ENCODE measurements at places on chromosomes 7 and 10.

DNA sequence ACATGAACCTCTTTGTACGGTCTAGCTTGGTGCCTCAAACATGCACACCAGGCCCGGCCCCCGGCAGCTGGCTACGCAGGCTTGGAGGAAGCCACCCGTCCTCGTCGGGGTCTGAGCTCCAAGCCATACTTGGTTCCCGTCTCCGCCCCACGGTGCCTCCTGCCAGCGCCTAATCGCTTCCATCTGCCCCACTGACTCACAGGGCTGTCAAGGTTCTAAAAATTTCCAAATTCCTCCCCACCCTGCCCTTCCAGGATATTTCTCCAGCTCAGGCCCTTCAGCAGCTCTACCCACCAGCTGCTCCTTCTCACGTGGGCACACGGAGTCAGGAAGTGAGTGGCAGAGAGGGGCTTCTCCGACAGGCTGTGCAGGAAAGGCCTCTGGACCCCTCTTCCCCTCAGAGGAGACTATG, 38.8 kb downstream of the TMEM270 start:
- no peak for DNase-seq

- DNase-seq = no peak
Measured at GRCh38 chr7:28812616-28813015, 145.5 kb downstream of the TRIL start.

DNA sequence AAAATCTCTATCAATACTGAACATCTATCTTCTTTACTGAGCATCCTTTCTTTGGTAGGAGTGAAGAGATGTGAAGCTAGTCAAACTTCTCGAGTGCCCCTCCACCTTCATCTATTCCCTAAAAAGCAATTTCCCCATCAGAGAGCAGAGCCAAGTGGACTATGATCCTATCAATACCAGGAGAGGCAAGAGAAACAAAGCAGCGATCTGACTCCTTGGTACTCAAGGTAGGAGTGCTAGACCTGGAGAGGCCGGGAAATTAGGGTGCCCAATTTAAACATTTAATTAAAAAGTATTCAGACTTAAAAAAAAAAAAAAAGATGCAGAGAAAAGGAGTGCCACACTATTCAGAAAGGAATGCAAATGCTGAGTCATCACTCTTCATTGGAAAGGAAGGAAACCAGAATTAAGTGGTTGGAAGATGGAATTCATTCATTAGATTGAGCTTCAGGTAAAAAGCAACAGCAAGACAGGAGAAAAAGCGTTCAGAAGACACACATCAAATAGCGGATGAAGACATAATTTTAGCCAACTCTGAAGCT, 1.6 kb downstream of the TIAL1 start:
- no peak for DNase-seq

- peak; percentile 26 for DNase-seq
Measured at GRCh38 chr10:44864051-44864450, 47.1 kb upstream of the TMEM72 start.

DNA sequence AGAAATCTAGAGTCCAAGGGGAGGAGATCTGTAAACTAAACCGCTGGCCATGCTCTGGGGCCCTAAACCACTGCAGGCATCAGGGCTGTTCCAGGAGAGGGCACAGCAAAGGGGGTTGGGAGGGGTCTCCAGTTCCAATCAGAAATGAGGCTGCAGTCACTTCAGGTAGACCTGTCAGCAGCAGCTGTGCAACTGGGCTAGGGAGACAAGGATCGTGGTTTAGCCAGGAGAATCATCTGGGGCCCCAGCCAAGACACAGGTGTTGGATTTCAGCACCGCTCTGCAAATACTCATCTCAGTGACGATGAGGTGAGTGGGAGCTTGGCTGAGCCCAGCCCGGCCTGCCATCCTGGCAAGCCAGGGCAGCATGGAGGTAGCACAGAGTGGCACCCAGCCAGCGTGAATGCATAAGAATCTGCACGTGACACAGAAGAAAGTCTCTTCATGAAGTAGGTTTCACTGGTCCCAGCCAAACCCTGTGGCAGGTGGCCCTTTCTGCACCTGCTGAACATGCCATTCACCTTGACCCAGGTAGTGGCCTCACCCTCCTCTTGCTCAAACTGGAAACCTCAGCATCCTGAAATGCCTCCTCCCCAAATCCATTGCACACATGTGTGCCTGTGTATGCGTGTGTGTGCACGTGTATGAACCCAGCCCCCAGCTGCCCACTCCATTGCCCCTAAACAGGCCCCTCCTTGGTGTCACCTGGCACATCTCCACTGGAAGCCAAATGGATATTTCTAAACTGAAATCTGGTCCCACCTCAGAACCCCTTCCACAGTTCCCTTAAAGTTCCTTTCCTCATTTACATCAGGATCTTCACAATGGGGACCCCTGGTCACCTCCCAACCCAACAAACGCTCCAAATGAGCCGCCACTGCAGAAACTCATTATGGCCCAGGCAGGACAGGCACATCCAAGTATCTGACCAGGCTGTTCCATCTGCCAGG, 9.6 kb downstream of the GPRIN2 start:
- peak; percentile 0 for DNase-seq

DNA sequence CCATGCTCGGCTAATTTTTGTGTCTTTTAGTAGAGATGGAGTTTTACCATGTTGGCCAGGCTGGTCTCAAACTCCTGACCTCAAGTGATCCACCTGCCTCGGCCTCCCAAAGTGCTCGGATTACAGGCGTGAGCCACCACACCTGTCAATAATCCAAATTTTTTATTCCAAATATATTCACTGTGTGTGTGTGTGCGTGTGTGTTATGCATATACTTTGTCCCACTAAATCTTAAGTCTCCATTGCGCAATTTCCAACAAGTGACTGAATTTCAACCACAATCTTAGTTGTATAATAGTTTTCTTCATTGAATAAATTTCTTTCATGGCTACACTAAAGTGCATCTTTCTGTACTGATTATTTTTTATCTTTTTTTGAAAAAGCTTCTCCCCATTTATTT, 2.7 kb downstream of the KRIT1 start:
- no peak for DNase-seq

DNA sequence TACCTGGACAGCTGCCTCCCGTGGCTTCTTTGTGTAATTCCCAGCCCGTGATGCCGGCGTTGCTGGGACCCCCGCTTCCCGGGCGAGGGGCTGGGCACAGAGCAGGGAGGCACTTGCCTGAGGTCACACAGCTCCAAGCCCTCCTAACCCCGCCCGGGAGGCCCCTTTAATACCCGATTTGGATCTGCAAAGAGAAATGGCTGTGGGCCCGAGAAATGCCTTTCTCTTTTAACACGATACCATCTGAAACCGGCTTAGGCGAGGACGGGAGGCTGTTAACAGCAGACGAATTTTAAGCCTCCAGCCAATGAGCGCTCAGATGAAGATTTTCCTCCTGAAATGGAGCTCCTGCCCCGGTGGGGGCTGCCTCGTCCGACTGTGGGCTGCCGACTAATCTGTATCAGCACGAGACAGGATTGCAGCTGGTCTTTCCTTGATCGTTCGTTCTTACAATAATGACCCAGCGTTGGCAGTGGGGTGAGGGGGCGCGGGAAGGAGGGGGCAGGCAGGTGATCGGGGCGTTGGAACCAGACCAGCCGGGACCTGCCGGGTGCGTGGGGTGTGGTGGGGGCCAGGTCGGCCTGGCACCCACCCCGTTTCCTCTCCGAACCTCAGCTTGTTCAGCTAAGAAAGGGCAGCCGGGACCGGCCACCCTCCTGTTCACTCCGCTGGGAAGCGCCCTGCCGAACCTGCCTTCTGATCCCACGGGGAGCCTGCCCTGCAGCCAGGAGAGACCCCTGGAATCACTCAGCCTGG, 36.2 kb upstream of the FOXL3 start:
- DNase-seq = no peak

DNA sequence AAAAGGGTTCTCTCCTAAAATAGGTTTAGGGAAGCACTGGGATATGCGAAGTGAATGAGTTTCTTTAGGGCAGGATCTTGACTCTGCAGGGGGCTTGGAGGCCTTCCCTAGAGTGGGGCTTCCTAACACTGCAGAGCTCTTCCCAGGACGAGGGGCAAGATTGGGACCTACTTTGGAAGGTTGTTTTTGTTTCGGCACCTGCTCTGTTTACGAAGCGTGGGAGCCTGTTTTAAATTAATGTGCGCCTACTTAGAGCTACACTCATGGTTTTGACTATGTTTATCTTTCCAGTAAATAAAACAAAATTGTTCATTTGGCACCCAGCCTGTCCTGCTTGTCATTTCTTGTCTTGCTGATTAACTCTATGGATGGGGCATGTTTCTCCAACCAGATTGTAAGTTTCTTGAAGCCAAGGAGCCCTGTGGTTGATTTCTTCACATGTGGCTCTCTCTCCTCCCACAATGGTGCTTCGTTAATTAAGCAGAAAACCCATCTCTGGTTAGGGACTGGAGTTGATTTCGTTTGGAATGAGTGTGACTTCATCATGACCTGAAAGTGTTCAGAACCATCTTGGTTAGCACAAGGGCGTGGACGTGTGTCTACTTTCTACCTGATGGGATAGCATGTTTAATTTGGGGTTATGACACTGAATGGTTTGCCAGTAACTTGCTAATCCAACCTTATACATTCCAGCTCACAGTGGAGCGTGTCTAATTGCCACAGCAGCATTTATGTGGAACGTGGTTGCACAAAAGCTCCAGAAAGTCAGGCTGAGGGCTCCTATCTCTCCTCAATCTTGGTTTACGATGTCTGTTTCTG, 98.1 kb downstream of the TCF7L2 start:
- no peak for DNase-seq

- DNase-seq = no peak
Measured at GRCh38 chr10:84541289-84541637, 212.9 kb downstream of the CCSER2 start.

- DNase-seq = no peak
Measured at GRCh38 chr10:70515035-70515667, 36.6 kb downstream of the PALD1 start.

GRCh38 chr10:13659887-13660550, 73.3 kb downstream of the PRPF18 start:
- peak; percentile 59 for DNase-seq

GRCh38 chr7:39102234-39102633, 124.5 kb downstream of the POU6F2 start:
- no peak for DNase-seq

- DNase-seq = no peak
Measured at GRCh38 chr7:7335215-7335614, 152.9 kb downstream of the C1GALT1 start.

- DNase-seq = no peak
Measured at GRCh38 chr10:78462726-78463228, 429.1 kb downstream of the RPS24 start.

GRCh38 chr7:121485467-121486243, 89.5 kb upstream of the FAM3C start:
- no peak for DNase-seq

- DNase-seq = no peak
Measured at GRCh38 chr10:96673318-96674099, 46.8 kb downstream of the PIK3AP1 start.

DNA sequence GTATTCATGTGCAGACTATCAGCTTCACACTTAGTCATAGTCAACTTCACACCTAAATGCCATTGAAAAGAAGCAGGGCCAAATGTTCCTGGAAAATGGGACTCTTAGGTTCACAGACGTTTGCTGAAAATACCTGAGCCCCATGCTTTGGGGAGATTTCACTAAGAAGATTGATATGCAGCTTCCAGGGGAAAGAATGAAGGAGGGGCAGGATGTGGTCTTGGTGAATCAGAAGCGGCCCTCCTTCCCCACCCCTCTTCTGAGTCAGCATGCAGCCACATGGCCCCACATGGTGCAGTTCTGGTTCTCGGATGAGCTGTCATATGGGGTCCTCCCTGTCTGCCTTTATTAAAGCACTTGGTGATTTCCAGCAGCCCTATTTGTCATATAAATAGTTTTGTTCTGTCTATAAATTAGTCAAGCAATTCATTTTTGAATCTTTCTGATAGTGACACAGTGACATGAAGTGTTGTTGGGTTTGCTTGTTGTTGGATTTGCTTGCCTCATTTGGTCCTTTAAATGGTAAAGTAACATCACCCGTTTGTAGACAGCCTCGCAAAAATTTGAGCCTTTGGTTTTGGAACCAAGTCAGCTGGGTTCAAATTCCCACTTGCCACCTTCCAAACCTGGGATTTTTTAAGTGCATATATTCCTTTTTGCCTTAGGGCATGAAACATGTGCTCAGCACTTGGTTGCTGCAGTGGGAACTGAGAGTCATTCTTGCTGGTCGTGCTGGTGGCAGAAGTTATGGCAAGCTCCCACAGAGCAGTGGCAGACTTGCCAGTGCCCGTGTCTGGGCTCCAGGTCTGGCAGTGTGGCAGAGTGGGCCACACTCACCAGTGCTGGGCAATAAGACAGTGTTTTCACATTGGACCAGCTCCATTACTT, 68.1 kb upstream of the CDK6 start:
- DNase-seq = peak; percentile 95

DNA sequence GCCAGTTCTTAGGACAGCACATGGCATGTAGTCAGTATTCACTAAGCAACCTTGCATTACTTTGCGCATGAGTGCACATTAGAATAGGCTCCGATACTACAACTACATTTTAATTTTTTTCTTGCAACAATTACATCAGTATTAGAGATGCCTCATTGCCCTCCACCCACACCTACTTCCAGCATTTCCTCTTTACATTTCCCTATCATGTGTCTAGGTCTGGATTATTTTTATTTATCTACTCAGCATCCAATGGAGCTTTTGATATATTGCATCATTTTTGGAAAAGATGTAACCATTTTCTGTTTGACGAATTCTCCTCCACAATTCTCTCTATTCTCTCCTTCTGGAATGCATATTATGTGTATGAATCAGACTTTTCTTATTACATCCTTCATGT, 258.2 kb upstream of the GLI3 start:
- no peak for DNase-seq

DNA sequence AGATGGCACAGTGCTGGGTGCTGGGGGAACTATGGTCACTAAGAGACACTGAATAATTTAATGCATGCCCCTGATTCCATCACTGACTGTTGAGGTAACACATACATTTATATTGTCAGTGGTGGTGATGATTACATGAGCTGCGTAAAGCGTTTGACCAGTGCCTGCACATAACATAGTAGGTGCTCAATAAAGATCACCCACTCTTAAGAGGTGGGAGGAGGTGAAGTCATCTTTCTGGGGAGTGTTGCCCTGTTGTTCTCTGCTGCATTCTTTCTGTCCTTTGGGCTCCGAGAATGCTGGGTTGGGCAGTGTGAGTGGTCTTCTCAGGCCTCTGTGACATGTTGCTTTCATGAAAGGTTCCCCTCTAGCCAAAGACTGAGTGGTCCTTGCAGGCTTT, 68.0 kb downstream of the TCF7L2 start:
- DNase-seq = no peak

GRCh38 chr10:15815242-15815885, 44.9 kb downstream of the MINDY3 start:
- DNase-seq = no peak

- no peak for DNase-seq
Measured at GRCh38 chr7:117531595-117532244, 51.9 kb downstream of the CFTR start.

- no peak for DNase-seq
Measured at GRCh38 chr10:61135276-61135721, 191.3 kb upstream of the RHOBTB1 start.

- DNase-seq = no peak
Measured at GRCh38 chr10:92047215-92047614, 123.6 kb downstream of the BTAF1 start.

GRCh38 chr10:36181426-36182178, 539.5 kb upstream of the FZD8 start:
- DNase-seq = no peak

- DNase-seq = peak; percentile 57
Measured at GRCh38 chr7:27150568-27151340, 1.6 kb downstream of the HOXA3 start.

GRCh38 chr7:155844526-155844925, 32.3 kb upstream of the SHH start:
- DNase-seq = no peak

GRCh38 chr7:104412911-104413310, 84.5 kb downstream of the LHFPL3 start:
- no peak for DNase-seq

- no peak for DNase-seq
Measured at GRCh38 chr10:125118011-125118611, 42.3 kb downstream of the CTBP2 start.

Measured in stimulated activated CD4-positive, alpha-beta T cell treated with anti-CD3 and anti-CD28 coated beads, Interleukin-1b, Interleukin-23, amount 100 ng/mL, for 48 hours (primary cell).